Activated CD8-positive, alpha-beta memory T cell treated with anti-CD3 and anti-CD28 coated beads, Interleukin-2, amount 10 ng/mL, durations not matched to agents 7 days and 5 days (primary cell): ENCODE measurements at places on chromosomes 3 and 15. TPM values are rescaled to one million over a fixed set of nuclear protein-coding genes. Genes with fewer than 3 reads are reported as not detected.

PML gene
- total RNA-seq, result 152 TPM

IQSEC1 gene
- 37.6 TPM for total RNA-seq

SERPINI2 gene
- not detected for total RNA-seq

ECE2 gene
- not detected for total RNA-seq

COL8A1 gene
- total RNA-seq, result 0.09 TPM

CDHR4 gene
- 0.16 TPM for total RNA-seq

SLC12A1 gene
- not detected for total RNA-seq

C3orf80 gene
- total RNA-seq, result 0.15 TPM

SNUPN gene
- 27.3 TPM for total RNA-seq

HIGD2B gene
- not detected for total RNA-seq

LRRN1 gene
- total RNA-seq, result 0.26 TPM

OR5H6 gene
- not detected for total RNA-seq

PLA2G4E gene
- total RNA-seq, result not detected

TIMP4 gene
- total RNA-seq, result not detected

VPS13C gene
- 68.9 TPM for total RNA-seq

HTR3E gene
- total RNA-seq, result not detected

SCAMP5 gene
- total RNA-seq, result 0.61 TPM

PRICKLE2 gene
- not detected for total RNA-seq

PAQR5 gene
- not detected for total RNA-seq
